Activated naive CD8-positive, alpha-beta T cell treated with anti-CD3 and anti-CD28 coated beads, Interleukin-2, amount 50 U/mL, for 16 hours (primary cell): ENCODE measurements at places on chromosomes 11 and 22.

- no peak for DNase-seq
Observed at GRCh38 chr11:46658259-46658658, 40.9 kb downstream of the ATG13 start.

DNA sequence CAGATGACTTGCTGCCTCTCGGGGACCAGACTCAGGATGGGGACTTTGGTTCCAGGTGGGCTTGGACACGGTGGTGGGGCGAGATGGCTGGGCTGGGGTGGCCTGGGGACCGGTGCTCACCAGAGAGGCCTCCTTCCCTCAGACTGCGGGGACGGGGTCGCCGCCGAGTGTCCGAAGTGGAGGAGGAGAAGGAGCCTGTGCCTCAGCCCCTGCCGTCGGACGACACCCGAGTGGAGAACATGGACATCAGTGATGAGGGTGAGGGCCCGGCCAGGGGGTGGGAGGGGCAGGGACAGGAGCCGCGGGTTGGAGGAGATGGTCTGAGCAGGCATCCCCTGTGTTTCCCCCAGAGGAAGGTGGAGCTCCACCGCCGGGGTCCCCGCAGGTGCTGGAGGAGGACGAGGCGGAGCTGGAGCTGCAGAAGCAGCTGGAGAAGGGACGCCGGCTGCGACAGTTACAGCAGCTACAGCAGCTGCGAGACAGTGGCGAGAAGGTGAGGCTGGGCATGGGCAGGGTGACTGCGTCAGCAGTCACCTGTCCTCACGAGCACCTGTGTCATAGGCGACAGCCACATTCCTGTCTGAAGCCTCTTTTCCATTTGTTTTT lies 5.9 kb downstream of the SART1 start:
- DNase-seq = no peak

GRCh38 chr11:10844796-10845195 lies 13.1 kb downstream of the ZBED5 start:
- no peak for DNase-seq

GRCh38 chr11:121487191-121487590 lies 34.4 kb upstream of the SORL1-AS1 start:
- no peak for DNase-seq

- DNase-seq = no peak
Observed at GRCh38 chr11:45280449-45280848, 5.7 kb downstream of the SYT13 start.
